ENCODE measurements at places on chromosomes 1 and 21.
A peak's percentile ranks its signal among the peaks of the same experiment; 100 is the strongest.

- DNase-seq = no peak
Observed at GRCh38 chr1:57819893-57820292, 396.0 kb upstream of the DAB1 start.

GRCh38 chr21:44365251-44365966, 12.0 kb downstream of the TRPM2 start:
- DNase-seq = no peak

GRCh38 chr1:219668446-219668845, 55.5 kb upstream of the ZC3H11B start:
- DNase-seq = no peak

DNA sequence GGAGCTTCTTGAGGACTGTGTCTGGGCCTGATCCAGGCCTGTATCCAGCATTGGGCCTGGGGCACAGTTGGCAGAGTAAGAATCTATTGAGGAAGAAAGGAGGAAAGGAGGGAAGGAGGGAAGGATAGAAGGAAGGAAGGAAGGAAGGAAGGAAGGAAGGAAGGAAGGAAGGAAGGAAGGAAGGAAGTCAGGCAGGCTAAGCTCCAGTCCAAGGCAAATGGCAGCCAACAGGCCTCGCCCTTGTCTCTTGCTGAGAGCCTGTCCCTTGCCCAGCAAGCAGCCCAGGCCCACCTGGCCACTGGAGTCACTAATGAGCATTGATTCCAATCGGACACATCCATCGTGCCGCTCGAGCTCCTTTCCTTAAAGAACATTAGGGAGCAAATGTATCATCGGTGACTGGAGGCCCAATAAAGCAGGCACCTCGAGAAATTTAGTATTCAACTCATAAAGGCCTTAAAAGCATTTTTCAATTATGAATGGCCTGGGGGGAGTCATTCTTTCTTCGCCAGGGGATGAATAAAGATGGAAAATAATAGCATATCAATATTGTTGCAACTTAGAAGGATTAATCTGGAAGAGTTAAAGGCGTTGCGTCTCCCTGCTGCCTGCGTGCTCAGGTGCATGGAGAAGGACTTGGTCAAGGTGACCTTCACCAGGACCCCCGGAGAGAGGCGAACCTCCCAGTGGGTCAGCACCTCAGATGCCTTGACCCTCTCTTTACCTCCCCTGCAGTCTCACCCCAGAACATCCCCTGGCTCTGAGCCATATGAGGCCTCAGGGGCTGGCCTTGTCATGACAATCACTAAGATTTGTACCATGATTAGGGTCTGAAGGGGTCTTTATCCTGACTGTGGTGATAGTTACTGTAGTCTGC, 144.5 kb upstream of the RUNX3 start:
- DNase-seq = no peak

DNA sequence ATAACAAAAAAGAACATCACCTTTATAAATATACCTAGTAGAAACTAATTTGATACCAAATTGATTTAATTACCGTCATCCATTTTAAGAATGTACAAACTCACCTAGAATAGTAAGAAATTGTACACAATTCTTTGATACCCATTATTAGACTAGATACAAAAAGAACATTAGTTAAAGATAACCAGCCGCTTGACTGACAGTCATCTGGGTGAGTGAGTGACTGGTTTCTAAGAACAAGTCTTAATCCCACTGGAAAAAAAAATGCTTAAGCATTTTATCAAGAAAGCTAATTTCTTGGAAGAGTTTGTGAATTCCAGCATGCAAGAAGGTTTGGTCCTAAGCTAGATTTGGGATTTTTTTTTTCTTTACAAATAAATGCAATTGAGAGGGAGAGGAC, 10.9 kb downstream of the LRRC8B start:
- no peak for DNase-seq

DNA sequence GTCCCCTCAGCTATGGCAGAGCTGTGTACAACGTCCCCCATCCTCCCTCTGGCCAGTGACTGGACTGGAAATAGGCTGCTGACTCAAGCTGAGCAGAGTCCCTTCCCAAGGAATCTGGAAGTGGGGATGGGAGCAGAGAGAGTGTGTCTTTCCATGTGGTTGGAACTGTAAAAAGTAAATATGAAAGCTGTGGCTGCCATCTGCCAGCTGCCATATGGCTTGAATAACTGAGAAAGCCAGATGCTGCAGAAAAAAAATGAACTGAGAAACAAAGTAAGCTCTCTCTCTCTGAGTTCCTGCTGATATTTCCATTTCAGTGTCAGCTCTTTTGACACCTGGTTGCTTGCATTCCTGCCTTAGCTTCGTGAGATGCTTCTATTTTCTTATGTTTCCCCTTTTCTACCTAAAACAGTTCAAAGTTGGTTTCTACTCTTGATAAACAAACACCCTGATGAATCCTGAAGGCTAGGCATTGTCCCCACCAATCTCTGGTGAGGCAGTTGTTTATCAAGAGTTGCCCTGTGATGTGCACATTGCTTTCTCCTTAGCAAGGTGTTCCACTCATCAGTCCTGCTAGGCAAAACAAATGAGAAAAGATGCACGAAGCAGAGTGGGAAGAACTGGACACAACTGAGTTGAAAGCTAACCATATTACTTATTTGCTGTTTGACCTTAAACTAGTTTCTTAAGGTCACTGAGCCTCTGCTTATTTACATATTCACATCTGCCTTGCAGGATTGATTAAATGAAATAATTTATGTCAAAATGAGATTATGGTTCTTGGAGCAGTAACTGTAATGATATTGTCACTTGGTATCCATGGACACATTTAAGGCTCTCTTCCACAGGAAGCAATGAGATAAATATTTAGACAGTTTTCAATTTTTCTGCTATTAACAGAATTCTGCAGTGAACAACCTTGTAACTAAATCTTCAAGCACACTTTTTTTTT, 16.6 kb upstream of the DR1 start:
- no peak for DNase-seq

GRCh38 chr1:23618586-23619083, 59.3 kb upstream of the ID3 start:
- no peak for DNase-seq

DNA sequence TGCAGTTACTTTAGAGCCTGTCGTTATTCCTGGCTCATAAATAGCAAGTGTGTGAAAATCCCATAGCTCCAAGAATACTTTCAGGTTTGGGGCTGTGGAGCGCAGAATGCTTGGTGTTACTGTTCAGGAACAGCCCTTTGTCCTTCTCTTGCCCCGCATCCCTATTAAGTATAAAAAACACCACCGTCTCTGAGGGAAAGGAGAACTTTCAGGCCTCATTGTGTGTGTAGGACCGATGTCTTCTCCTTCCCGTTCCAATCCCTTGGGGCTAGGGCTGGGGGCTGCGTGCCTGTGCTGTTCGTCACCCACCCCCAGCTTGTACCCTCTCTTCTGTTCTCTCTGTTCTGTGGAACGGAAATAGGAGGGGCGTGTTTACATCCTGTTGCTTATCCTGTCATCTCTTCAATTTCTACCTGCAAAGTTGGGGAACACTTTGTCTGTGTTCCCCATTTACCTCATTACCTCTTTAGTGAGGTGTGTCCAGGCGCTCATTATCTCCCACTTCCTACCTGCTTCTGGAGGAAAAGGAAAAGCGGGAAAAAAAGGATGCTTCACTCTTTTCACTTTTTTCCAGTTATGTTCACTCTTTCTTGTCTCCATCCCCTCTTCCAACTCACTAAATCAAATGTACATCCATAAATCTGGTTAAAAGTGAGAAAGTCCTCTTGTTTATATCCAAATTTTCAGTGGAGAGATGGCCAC, 788 bp upstream of the TXNIP start:
- DNase-seq = peak; percentile 37

- DNase-seq = no peak
Observed at GRCh38 chr1:186915555-186915954, 86.8 kb downstream of the PLA2G4A start.

- no peak for DNase-seq
Observed at GRCh38 chr1:94314222-94314858, 77.0 kb upstream of the ARHGAP29 start.

- no peak for DNase-seq
Observed at GRCh38 chr1:181142096-181142958, 53.8 kb downstream of the IER5 start.

DNA sequence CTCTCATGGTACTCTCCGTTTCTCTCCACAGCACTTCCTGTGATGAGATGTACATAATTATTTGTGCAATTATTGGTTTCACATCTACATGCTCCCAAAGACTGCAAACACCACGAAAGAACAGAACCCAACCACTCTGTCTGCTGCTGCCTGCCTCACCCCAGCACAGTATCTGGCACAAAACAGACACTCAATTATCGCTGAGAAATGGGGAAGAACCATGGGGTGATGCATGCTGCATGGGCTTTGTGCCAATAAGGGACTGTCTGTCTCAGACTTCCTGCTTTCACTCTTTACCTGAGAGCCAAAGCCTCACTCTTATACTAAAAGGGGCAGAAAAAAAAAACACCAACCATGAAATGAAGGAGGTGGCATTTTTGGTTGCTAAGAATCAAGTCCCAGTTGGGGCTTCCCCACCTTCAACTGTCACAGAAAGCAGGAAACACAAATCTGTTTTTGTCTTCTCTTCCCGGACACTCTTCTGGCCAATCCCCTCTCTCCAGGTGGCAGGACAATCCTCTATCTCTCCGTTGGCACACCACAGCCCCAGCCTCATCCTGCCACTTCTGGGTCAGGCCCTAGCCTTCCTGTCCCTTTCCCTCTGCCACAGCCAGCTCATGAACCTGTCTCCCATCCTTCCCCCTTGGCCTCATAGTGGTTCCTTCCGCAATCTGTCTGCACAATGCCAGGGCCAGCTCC, 82.0 kb downstream of the TGFBR3 start:
- peak; percentile 42 for DNase-seq

- DNase-seq = no peak
Observed at GRCh38 chr1:31596737-31597097, 20.4 kb downstream of the TINAGL1 start.

- DNase-seq = peak; percentile 30
Observed at GRCh38 chr1:52296345-52296744, 69.7 kb downstream of the CC2D1B start.

DNA sequence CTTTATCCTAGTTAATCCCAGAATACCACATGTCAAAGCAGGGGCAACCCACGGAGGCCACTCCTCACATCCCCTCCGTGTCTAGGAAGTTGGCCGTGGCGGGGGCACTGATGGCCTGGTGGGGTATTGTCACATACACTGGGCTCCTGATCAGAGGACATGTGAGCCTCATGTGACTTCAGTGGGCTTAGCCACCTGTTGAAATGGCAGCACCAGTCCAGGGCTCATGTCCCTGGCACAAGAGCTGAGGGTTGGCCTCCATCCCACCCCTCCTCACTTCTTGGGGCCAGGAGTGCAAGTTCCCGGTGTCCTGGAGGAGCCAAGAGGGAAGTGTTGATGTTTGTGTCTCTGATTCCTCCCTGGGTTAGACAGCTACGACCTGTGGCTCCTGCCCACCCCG, 313.4 kb downstream of the CAMTA1 start:
- no peak for DNase-seq

DNA sequence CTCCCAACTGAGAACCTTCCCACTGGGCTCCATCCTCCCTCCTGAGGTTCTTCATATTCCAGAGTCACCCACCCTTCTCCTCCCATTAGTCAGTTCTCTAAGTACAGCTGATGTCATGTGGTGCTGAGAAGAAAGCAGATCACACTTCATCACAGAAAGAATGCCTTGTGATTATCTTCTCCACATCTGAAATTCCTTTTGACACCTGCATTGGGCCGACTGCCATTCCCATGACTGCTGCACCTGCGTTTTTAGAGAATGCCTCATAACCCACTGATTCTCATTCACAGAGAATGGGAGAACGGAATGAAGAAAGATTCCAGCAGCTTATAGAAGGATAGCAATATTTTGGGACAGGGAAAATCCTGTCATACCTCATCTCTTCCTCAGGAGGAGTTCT, 14.3 kb downstream of the LEPR start:
- DNase-seq = no peak

GRCh38 chr1:193322211-193322610, 135.8 kb upstream of the B3GALT2 start:
- no peak for DNase-seq

GRCh38 chr1:174074757-174075156, 52.6 kb upstream of the RC3H1 start:
- no peak for DNase-seq

- no peak for DNase-seq
Observed at GRCh38 chr1:43893006-43893405, 40.6 kb upstream of the ARTN start.

DNA sequence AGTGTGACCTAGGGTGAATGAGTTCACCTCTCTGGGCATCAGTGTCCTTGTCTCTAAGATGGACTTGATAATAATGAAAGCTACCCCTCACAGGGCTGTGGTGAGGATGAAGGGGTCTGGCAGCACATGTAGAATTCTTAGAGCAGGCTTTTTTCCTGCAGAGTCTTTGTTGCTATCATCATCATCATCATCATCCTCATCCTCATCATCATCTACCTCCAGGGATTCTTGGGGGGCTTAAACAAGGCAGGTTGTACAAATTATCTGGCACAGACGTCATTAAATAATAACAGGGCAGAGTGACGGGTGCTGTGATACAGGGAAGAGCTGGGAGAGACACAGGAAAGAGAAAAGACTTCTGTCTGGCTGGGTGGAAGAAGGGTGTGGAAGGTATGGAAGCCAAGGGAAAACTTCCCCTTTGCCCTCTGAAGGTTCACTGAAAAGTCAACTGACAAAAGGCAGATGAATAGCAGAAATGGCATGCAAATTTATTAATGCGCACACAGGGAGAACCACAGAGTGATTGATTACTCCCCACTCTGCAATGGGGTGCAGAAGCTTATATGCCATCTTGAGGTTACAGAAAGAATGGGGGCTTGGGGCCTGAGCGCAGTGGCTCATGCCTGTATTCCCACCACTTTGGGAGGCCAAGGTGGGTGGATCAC, 17.0 kb upstream of the SLC2A1 start:
- DNase-seq = no peak

GRCh38 chr1:182101415-182102042, 40.0 kb upstream of the ZNF648 start:
- DNase-seq = no peak

DNA sequence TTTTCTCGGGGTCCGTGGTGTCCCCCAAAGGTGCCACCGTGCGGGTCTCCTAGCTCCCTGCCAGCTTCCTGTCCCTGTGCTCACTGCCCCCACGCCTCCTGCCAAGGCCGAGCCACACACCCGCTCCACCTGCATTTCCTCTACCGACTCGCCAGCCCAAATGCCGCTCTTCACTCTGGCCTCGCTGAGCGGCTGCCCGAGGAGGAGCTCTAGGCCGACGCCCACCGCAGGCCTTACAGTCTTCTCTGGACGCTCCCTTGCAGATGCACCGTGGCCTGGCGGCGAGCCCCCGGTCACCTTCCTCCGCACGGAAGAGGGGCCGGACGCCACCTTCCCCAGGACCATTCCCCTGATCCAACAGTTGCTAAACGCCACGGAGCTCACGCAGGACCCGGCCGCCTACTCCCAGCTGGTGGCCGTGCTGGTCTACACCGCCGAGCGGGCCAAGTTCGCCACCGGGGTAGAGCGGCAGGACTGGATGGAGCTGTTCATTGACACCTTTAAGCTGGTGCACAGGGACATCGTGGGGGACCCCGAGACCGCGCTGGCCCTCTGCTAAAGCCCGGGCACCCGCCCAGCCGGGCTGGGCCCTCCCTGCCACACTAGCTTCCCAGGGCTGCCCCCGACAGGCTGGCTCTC, 26.3 kb downstream of the FTCD start:
- no peak for DNase-seq

- DNase-seq = no peak
Observed at GRCh38 chr21:31397515-31397926, 53.5 kb upstream of the TIAM1 start.

All from GM12891 (cell line).